ENCODE measurements at places on chromosomes 16 and 17. TPM values are rescaled to one million over a fixed set of nuclear protein-coding genes. Genes with fewer than 3 reads are reported as not detected.
A peak's percentile ranks its signal among the peaks of the same experiment; 100 is the strongest.

DNA sequence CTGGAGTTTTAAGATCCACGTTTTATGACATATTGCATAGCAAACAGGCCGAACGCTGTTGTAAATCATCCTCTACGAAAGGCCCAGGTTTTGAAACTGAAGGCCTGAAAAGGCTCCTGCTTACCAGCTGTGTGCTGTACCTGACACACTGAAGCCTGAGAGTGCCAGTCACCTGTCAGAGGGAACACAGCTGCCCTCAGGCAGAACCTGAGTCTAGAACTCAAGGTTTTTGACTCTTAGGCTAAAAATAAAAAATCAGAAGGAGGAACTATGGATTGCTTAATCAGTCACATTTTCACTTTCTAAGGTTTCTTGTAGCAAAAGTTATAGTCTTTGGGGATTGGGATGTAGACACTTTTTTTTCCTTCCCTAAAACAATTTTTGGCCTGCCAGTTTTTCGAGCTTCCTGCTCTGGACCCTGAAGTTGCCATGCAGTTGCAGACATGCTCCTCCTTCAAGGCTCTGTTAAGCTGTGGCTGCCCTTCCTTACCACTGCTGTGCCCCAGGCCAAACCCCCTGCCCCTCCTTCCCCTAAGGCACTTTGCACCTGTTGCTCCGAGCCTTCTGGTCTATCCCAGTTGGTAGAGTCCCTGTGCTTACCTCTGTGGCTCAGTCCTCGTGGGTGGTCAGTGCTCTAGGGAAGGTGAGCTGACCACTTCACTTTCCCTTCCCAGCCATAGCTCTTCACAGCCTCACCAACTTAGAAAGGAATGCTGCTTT is 56.6 kb downstream of the TENT4B start:
- no peak for DNase-seq

GRCh38 chr16:75273054-75273925 is 21.9 kb upstream of the BCAR1 start:
- no peak for DNase-seq

DNA sequence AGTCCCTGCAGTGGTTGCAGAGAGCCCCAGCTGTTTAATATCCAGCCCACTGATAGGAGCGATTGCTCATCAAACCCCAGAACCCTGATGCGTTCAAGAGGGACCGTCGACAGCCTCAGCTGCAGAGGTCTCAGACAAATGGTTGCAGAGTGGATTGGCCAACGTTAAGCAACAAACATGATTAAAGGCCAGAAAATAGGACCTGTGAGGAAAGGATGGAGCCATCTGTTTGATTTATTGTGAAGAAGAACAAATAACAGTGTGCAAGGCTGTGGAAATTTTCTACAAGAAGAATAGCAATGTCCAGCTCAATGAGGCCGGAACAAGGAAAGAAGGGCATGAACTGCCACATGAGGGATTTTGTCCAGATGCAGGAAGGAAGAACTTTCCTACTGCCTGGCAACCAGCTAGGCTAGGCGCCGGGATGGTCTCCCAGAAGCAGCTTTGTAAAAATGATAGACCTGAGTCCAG is 138.4 kb upstream of the DNAH9 start:
- DNase-seq: no peak

ITGAD gene
- not detected for polyA plus RNA-seq

MVP gene
- polyA plus RNA-seq: 22.8 TPM

DNA sequence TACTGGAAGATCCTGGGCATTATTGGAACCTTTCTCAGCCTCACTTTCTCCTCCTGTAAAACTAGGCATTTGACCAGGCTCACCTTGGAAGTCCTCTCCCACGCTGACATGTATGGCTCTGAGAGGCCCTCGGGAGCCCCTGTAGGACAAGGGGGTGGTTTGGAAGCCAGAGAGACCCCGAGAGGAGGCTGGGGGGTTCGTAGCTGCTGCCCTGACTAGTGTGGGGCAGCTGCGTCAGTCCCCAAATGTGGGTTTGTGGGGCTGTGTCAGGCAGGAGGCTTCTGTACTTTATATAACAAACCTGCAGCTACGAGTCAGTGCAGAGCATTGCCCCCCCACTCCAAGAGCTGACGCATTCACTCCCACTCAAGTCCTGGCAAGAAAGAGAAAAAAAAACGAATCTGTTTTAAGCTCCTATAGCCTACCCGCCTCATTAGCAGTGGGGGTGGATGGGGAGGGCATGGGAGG is 1.8 kb downstream of the CX3CL1 start:
- DNase-seq: no peak

DNA sequence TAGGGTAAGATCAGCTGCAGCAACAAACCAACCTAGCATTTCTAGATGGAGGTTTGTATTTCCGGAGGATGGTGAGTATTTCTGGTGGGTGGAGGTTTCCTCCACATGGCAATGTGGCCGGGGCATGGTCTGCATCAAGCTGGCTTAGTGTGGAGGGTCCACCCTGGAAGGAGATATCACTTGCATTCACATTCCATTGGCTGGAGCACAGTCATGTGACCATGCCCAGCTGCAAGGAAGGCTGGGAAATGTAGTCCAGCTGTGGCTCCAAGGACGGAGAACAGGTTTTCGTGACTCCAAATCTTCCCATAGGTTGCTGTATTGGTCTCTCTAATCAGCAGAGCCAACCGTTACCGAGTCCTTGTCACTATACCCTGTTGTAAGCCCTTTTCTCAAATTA is 68.7 kb downstream of the RAI1 start:
- no peak for DNase-seq

DNA sequence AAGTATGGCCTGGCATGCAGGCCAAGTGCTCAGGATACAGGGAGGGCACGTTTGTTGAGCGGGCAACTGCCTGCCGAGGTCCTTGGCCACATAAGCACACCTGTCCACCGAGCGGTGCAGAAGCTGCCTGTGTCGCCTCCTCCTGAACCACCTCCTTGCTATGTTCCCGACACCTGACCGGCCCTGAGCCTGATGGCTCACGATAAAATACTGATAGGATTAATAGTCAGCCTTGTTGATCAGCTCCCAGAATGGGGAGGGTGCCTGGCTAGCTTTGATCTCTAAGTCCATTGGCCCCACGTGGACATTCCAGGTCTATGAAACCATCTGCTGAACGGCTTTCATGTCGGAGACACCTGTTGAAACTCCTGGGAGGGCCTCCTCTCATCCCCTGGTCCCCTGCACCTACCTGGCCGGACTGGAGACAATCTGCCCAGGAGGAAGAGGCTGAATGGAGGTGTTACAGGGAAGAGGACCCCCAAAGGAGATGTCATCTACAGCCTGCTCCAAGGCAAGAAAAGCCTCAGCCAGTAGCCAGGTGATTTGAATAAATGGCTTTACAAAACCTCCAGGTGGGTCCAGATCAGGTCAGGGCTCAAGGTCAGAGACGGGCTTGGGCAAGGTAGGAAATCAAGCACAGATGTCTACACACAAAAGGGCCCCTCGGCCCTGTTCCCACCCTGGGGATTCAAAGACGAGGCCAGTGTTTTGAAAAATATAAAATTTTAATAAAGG is 33.4 kb downstream of the AXIN2 start:
- no peak for DNase-seq

DNA sequence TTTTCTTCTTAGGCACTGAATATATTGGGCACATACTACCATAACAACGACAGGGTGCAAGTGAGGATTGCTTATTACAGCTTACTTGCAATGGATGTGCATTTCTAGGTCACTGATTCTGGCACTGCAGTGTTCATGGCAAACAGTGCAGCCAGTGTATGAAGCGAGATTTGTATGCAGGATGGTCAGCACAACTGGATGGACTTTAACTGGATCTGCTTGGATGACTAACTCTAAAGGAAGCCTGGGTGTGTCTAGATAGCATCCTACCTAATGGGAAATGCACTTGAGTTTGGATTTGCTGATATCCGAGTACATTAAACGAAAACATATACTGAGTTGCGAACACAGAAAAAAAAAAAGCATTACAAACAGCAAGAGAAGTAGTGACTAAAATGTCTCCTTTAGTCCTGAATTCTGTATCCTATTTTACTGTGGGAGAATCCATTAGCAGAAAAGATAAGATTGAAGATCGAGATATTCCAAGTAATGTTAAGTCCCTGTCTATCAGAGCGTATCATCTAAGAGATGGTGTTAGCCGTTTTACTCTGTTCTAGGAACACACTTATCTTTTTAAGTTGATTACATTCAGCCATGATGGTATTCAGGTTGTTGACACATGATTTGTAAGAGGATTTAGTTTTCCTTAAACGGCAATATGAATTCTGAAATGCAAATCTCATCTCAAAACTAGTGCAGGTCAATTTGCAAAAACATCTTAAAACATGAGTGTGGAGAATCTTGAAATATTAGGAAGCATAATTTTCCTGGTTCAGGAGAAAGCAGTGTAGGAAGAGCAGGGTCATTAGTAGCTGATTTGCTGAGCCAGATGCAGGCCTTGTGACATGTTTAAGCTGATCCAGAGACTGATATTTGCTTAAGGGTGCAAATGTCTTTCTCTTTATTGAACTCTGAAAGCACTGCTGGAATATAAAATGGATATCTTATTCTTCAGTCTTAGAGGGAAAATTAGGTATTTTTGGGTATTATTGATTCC is 142.6 kb upstream of the CPHXL start:
- DNase-seq: no peak

- no peak for DNase-seq
Measured at GRCh38 chr17:43891851-43892646, 15.3 kb downstream of the MPP2 start.

GRCh38 chr17:31724026-31724425 is 135.0 kb downstream of the COPRS start:
- DNase-seq: no peak

- DNase-seq: no peak
Measured at GRCh38 chr17:60371818-60372510, 20.0 kb downstream of the USP32 start.

GRCh38 chr17:80824549-80825470 is 166.8 kb upstream of the CHMP6 start:
- peak; percentile 47 for DNase-seq

RCVRN gene
- 0.24 TPM for polyA plus RNA-seq

PRKCB gene
- 57.1 TPM for polyA plus RNA-seq

- no peak for DNase-seq
Measured at GRCh38 chr16:17965133-17965900, 371.2 kb downstream of the NPIPA8 start.

- DNase-seq: no peak
Measured at GRCh38 chr16:48276102-48276501, 28.8 kb upstream of the ABCC11 start.

HOXB1 gene
- 0.09 TPM for polyA plus RNA-seq

DNA sequence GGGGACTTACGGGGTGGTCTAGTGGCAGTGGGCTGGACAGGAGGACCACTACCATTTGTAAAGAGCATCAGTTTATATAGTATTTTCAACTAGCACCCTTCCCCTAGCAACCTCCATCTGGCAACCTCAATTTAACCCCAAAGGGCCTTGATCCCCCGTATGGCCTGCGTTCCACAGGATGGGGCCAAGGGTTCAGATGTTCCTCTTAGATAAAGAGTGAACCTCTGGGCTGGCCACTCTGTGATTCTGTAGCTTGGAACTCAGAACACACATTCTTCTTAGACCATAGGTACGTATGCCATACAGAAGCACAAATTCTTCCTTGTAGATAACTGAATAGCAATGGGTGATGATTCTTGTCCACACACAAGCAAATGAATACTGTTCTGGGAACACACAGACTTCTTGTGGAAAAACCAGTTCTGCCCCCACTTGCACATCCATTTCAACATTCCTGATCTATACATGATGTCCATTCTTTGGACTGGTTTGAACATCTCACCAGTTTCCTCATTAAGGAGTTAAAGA is 1.9 kb upstream of the GGA2 start:
- no peak for DNase-seq

- no peak for DNase-seq
Measured at GRCh38 chr16:49505556-49505955, 132.0 kb downstream of the C16orf78 start.
